ENCODE measurements at places on chromosomes 7 and 10. TPM values are rescaled to one million over a fixed set of nuclear protein-coding genes. Genes with fewer than 3 reads are reported as not detected.

Gene SEMA4G
- 17.5 TPM for total RNA-seq

Gene PRR15
- total RNA-seq = not detected

Gene ZFYVE27
- total RNA-seq = 38.3 TPM

Gene GPNMB
- 7.2 TPM for total RNA-seq

Gene NPSR1
- total RNA-seq = 1.8 TPM

Gene LRWD1
- 44.5 TPM for total RNA-seq

Gene CUZD1
- 0.69 TPM for total RNA-seq

Gene TSPAN15
- total RNA-seq = 10.6 TPM

Gene SYT15B
- total RNA-seq = 1.4 TPM

Gene SGCE
- 98.3 TPM for total RNA-seq

Gene OR2A1
- total RNA-seq = not detected

Gene KNDC1
- 18.5 TPM for total RNA-seq

Gene DNTT
- total RNA-seq = not detected

Gene LIPF
- total RNA-seq = not detected

Gene TMEM270
- not detected for total RNA-seq

Gene OR2A2
- total RNA-seq = not detected

Gene ZNF316
- total RNA-seq = 17.3 TPM
